Esophagus squamous epithelium (tissue), 5 donors: ENCODE measurements at places on chromosomes 1 and 21.

DNA sequence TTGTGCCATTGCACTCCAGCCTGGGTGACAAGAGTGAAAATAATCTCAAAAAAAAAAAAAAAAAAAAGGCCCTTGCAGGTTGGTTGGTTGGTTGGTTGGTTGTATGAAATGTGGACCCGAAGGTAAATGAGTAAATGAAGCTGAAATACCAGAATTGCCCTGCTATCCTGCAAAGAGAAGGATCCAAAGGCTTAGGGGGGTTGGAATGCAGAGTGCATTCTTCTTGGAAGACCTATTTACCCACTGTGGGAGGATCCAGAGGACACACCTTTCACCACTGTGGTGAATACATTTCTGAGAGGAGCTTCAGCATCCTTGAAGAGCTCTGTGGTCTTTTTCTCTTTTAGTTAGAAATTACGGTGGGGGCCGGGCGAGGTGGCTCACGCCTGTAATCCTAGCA lies 28.7 kb upstream of the EIF4G3 start:
- DNase-seq = no peak

GRCh38 chr1:64685217-64685616 lies 59.7 kb upstream of the RAVER2 start:
- no peak for DNase-seq

DNA sequence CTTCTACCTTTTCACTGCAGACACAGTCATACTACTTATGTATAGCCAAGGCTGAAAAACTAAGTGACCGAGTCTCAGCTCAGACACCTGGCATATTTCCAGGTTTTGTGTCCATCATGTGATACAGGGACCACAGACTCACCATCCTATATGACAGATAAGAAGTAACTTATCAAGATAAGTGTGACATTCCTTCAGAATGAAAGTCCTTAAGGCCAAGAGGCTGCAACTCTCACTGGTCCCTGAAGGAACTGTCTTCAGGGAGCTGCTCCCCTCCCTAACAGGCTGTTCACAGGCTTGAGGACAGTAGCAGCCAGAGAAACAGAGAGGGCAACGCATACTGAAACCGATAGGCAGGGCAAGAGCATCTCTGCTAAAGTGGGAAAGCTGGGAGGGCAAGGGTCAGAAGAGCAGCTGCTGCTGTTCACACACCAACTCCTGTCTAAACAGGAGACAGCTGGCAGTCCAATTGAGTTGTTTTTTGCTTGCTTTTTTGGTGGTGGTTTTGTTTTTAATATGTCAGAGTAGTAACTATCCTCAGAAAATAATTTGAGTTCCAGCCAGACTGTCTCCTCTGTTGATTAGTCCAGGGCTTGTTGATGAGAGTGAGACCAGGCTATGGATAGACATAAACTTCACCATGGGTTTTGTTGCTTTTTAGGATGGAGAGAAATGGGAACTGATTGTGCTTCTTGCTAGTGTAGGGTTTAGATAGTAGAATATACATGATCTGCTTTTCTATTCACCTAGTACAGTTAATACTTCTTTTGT lies 67.7 kb downstream of the MACF1 start:
- no peak for DNase-seq

DNA sequence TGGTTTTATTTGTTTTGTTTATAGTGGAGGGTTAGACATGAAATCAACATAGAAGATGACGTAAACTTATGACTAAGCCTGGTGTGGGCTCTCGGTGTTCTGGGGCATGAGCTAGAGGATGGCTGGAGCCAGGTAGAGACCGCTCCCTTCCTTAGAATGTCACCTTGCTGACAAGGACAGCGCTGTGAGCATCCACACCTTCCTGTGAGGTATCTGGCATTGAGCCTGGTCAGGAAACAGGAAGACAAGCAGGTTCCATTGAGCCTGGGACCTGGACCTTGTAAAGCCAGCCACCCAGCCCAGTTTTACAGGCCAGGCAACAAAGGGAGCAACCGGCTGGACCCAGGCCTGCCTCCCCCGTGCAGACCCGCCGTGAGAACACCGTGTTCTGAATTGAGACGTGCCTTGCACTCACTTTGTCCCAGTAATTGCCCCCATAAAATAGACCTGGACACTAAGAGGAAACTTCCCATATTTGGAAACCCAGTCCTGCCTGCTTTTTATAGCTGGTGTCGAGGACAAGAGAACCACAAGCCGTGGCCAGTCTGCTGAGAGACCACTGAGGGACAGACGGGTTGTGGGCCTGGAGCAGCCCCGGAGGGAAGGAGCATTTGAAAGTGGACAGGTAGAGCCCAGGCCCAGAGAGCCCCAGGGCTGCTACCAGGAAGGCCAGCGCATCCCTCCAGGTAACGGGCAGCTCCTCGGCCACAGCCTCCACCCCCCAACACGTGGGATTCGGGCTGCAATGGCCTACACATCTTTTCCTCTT lies 78.0 kb downstream of the PDE9A start:
- no peak for DNase-seq

GRCh38 chr21:14740692-14741091 lies 194.6 kb upstream of the SAMSN1 start:
- DNase-seq = no peak

- DNase-seq = no peak
Measured at GRCh38 chr1:204001166-204001901, 71.6 kb upstream of the SOX13 start.

- no peak for DNase-seq
Measured at GRCh38 chr1:225554216-225554812, 98.6 kb downstream of the ENAH start.

DNA sequence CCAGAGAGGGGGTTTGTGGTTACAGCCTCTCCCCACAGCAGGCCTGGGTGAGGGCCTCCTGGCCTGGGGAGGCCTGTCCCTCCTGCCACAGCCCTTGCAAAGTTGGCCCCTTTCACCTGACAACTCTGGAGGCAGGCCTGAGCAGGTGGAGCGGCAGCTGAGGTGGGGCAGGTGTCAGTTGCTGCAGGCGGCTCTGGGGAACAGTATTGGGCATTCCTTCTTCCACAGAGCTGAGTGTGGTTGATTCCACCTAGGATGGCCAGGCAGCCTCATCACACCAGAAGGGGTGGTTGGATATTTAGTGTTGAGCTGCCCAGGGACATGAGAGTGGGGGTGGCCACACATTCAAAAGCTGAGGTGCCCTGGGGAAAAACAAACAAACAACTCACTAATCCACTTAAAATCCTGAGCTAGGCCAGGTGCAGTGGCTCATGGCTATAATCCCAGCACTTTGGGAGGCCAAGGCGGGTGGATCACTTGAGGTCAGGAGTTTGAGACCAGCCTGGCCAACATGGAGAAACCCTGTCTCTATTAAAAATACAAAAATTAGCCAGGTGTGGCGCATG lies 31.1 kb downstream of the PIGP start:
- DNase-seq = no peak

- no peak for DNase-seq
Measured at GRCh38 chr1:96425382-96426129, 296.0 kb upstream of the PTBP2 start.

- DNase-seq = no peak
Measured at GRCh38 chr1:36203554-36204346, 20.5 kb upstream of the THRAP3 start.

DNA sequence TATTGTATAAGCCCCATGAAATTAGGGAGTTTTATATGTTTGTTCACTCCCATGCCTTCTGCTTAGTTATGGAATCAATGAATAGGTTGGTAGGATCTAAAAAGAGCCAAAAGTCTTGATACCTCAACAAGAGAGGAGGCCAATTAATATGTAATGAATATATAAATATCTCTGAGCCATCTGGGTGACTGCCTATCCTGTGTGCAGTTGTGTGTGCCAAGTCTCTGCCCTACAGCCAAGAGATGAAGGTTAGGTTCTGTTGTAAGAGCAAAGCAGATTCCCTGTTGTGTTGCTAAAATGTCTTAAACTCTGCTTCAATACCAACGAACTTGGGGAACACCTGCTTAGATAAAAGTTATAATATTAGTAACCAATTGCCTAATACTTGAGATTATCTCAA lies 61.8 kb upstream of the GORAB start:
- DNase-seq = no peak

DNA sequence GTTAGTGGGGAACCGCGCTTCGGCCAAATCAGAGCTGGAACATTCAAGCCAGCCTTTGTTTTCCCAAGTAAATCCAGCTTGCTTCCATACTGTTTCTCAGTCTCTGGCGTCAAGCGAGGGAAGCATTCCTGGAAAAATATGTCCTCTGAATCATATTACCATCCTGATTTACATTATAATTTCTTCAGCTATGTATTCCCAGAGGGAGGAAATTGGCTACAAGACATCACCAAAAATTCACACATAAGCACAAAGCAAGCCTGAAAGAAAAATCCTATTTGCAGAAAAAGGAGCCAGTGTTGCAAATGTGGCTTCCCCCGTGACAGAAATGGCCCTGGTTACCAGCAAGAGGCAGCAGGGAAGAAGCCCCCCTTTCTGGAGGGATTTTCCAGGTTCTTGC lies 233.3 kb downstream of the KCNJ6 start:
- no peak for DNase-seq

DNA sequence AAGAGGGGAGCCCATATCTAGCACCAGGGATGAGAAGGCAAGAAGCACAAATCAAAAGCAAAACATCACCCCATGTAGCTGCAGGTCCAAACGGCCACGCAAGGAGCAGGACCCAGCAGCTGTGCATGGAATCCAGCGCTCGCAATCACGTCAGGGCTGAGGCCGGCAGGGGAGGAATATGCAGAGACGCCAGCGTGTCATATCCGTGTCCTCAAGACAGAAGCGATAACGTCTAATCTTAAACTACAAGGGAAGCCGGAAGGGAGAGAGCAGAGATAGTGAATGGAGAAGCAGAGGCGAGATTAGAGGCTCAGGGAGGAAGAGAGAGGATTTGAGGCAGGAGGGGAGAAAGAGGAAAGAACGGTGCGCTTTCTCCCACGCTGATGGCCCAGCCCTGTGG lies 39.1 kb downstream of the FBXO2 start:
- DNase-seq = no peak

GRCh38 chr1:26739329-26739914 lies 43.6 kb downstream of the ARID1A start:
- no peak for DNase-seq

GRCh38 chr1:156559797-156560385 lies 12.5 kb downstream of the IQGAP3 start:
- no peak for DNase-seq

- DNase-seq = no peak
Measured at GRCh38 chr1:163789911-163790310, 468.2 kb downstream of the NUF2 start.

DNA sequence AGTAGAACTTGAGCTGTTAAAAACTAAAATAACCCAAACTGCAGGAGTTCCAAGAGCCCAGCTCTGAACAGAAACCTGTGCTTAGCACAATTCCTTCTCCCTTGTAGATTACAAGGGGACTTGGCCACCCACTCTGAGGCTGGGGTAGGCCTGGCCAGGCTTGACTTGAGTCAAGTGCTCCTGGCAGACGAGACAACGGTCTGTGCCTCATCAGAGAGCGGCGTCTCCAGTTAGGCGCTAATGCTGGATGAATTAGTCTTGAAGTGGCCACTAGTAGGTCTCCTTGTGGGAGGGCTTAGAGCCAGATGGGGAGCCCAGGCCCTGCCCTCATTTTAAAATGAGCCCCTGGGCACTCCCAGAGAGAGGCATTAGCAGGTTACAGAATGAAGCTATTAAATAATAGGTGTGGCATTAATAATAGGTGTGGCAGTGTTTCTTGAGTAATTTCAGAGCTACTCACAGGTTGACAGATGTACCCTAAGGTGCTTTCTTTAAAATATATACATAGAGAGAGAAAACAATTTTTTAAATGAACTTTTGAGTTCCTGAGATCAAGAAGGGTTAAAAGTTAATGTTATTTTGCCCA lies 1.1 kb downstream of the EEIG2 start:
- DNase-seq = no peak
